SW 1271 (cell line): ENCODE measurements at places on chromosomes 11 and 22.

GRCh38 chr11:3058753-3059664 is 1.8 kb upstream of the CARS1 start:
- peak; percentile 42 for DNase-seq

DNA sequence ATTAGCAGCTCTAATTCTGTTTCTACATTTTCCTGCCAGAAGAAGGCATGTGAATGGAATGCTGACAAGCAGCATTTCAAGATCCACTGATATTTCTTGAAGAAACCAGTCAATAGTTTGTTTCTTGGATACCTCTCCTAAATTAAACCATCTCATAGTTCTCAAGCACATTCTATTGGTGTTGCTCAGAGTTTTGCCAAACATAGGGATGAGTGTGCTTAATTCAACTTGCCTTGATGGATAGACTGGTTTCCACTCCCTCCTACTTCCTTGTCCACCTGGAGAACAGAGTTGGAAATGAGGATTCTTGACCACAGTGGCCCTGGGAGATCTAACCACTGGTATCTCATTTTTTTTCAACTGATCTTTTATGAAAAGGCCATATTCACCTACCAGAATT is 29.8 kb upstream of the DDX10 start:
- no peak for DNase-seq

DNA sequence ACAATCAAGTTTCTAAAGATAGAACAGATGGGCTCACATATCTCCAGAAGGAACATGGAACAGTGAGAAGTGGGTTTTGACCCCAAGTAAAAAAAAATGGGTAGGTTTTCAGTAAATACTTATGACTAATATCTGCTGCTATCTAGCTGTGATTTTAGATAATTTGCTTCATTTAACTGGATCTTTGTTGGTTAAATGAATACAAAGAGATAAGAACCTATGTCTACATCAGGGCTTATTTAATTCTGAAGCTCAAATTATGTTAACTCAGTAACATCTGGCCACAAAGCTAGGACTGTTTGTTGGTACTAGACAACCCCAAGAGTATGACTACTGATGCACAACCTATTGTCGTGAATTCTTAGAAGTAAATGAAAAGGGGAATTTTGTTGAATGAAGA is 144.4 kb upstream of the SESN3 start:
- DNase-seq: no peak

- no peak for DNase-seq
Observed at GRCh38 chr11:25615069-25615468, 716.9 kb upstream of the ANO3 start.

- DNase-seq: no peak
Observed at GRCh38 chr11:113906516-113906915, 1.9 kb downstream of the HTR3B start.

GRCh38 chr22:50190182-50190940 is 4.6 kb downstream of the TRABD start:
- DNase-seq: no peak

GRCh38 chr22:36350751-36351594 is 36.8 kb downstream of the MYH9 start:
- DNase-seq: no peak

DNA sequence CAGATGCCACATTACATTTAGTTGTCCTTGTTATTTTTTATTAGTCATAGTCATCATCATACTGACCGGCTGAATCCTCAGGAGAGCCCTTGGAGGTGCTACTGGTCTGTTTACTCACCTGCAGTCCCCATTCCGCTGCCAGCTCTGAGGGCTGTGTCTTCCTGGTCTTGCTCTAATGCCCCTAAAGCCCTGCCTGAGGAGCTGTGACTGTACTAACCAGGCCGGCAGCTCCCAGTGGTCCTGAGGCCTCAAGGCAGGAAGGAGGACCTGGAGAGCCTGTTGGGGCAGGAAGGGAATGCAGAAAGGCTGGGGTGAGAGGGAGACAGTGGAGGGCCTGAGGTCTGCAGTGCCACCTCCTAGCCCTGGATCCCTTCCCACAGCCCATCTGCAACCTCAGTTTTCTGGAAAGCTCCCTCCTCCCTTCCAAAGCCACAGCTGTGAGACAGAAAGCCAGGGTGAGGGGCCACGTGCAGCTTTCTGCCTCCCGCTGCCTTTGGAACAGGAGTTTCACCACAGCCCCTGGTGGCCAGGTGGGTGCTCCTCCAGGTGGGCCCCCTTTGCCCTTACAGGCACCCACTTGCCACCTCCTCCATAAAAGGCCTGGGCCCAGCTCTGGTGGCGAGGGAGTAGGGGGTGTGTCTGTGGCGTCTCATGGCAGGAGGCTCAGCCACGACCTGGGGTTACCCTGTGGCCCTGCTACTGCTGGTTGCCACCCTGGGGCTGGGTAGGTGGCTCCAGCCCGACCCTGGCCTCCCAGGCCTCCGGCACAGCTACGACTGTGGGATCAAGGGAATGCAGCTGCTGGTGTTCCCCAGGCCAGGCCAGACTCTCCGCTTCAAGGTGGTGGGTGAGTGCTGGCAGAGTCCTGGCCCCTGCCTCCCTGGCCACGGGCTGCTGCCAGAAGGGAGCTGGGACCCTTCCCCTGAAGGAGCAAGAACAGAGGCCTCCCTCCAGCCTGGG is at the start of gene ZP1:
Gene ZP1, plus strand, starts transcription at position 632 of the 960 bp plus-strand sequence. Its CDS starts 20 bp downstream, at position 652.
- no peak for DNase-seq

DNA sequence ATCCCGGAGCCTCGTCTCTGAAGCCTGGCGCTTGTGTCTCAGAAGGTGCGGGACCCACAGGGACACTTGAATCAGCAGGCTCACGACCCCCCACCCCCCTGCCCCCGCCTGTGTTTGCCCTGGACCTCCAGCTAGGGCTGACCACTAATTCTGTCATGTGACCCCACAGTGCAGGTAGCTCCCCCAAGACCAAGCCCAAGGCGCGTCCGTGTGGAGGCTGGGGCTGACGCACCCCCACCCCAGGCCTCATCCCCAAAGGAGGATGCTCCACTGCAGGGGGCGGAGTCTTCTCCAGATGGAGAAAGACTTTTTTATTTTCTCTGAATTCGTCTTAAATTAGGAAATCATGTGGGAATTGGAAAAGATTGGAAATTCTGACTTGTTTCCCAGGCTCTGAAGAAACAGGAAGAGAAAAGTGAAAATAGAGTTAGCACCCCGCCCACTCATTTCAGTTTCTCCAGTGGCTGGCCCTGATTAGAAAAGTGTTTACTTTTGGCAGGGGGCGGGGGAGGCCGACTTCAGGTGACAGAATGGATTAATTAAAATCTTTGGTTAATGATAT is 1.0 kb upstream of the RELA start:
- DNase-seq: no peak

GRCh38 chr11:636511-637332 is at the start of gene DRD4:
DRD4 (plus strand) TSS chr11:637269; CDS start chr11:637305, 36 bp downstream.
- DNase-seq: no peak

- DNase-seq: no peak
Observed at GRCh38 chr11:102414559-102414958, 38.0 kb downstream of the TMEM123 start.

DNA sequence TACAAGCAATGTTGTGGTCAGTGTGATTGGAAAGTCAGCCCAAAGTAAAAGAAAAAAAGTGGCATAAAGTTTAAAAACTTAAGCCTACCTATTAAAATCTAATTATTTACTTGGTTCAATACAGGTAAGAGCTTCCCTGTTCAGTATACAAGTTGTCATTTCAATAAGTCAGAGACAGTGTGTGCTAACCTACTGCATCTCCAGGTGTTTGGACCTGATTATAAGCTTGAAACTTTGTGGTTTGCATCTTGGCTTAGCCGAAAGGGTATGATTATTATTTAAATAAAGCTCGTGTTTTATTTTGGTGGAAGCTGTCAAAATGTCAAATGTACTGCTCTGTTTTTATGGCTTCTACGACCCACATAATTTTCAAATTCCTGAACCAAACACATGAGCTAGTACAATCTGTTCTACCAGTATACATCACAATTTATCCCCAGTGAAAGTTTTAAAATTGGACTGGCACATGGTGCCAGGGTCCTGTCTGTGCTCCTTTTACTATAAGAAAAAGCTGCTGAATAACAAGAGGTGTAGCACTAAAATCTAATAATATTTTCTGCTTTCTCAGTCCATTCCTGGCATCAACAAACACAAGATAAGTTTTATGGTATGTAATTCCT is 103.9 kb upstream of the ANO3 start:
- DNase-seq: no peak

DNA sequence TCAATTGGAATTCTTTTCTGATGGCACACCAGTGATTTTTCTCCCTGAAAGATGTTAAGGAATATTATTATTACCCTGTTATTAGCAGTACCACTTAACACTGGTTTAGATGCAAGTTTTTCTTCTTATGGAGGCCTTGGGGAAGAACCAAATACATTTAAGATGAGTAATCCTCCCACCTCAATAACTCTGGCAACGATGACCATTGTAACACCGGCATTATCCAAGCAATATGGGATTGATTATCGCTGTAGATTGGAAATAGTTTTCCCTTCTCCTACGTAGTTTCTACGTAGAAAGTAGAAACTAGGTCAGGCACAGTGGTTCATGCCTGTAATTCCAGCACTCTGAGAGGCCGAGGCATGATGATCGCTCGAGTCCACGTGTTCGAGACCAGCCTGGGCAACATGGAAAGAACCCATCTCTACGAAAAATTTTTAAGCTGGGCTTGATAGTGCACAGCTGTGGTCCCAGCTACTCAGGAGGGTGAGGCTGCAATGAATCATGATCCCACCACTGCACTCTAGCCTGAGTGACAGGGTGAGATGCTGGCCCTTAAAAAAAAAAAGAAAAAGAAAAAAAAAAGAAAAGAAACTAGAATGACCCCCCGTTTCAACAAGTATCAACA is 45.5 kb downstream of the PACSIN2 start:
- DNase-seq: no peak

DNA sequence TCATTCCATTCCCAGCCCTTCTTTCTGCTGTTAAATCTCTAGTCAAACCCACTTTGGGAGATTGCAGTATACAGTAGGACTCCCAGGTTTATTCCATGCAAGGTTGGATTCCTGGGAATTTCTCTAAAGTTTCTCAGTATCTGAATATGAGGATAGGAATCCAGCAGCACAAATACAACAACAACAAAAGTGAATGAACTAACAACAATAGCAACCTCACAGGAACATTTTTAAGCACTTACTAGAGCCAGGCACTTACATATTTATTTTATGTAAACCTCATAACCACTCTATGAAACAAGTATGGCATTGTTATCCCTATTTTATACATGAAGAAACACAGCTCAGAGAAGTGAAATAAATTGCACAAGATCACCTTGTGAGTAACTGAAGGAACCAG is 1.9 kb downstream of the MMP7 start:
- DNase-seq: no peak

DNA sequence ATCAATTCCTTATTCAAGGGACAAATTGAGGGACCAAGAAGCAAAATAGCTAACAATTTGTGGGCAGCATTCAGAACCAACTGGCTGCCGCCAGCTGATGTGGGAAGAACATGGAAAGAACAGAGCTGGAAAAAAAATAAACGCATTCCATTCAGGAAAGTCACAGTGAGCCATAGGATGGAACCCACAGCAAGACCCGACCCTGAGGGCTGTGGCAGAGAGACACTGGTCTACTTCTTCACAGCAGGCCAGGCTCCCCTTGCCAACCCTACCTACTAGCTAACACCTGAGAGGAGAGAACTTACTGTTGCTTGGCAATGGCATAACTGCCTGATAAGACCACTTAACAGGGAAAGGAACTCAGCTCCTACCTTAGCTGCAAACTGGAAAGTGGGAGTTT is 123.5 kb upstream of the APOA1 start:
- DNase-seq: peak; percentile 32

GRCh38 chr11:68412593-68413475 is 47.7 kb upstream of the PPP6R3 start:
- DNase-seq: no peak

GRCh38 chr11:22115470-22116029 is 77.3 kb upstream of the ANO5 start:
- no peak for DNase-seq

DNA sequence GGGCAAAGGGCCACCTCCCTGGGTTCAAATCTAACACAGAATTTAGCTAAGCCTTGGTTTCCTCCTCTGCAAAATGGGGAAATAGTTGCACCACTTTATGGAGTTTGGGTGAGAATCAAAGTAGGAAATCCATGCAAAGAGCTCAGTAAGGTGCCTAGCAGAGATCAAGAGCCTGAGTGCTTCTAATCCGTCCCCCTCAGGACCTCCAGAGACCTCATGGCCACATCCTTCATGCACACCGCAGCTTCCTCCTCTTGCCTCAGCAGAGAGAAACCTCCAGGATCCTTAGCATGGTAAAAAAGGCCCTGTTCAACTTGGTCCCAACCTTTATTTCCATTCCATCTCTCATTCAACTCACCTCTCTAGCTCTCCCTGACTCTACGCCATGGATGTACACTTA is 37.8 kb upstream of the NAV2 start:
- DNase-seq: no peak

DNA sequence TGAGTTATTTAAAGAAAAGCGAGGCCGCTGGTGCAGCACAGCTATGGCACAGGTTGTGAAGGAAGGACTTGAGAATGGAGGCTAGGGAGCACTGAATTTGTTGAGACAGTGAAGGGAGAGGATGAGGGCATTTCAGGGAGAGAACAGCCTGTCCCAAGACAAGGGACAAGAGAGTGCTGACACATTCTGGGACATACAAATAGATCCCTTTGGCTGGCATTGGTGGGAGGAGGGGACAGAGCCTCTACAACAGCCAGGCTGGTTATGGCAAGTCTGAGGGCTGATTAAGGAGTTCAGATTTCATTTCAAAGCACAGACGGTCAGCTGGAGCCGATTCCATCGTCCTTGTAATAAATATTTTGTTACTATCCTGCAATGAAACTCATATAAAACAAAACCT is 1.7 kb upstream of the SLC29A2 start:
- no peak for DNase-seq

DNA sequence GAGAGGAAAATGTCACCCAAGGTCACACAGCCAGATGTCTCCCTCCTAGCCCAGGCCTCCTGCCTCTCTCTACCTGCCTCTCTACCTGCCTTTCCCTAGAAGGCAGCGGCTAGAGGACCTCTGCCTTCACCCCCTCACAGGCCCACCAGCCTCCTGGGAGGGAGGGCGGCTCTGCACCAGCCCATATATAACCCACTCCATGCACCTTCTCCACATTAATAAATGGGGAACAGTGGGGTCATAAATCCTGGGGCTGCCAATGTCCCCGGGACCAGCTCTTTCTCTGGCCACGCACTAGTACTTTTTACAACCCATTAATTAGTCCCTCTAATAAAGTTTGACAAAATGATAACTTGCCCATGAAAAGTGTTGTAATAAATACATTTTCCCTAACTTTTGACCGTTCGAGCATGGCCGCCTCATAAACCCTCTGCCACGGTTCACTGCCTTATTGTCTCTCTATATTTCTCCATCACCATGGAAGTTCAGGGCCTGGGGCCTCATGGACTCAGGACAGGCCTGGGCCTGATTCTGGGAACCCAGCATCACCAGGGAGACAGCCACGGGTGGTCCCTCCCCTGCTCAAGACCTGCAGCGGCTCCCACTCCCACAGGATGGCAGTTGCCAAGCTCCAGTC is 102.1 kb downstream of the MN1 start:
- DNase-seq: no peak

DNA sequence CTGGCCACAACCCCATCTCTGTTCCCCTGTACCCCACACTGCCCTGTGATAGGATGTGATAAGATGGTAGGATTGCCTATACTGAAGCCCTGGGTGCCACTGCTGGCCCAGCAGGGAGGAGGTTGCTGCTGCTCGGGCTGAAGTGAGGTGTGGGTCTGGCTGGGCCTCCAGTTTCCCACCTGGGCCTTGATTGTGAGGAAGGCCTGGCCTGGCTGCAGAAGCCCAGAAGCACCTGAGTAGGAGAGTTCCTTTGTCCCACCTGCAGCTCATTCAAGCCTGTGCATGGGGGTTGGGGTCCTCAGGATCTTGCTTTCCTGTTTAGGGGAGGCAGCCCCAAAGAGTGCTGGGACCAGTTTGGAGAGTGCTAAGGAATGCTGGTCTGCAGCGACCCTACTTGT is 3.3 kb downstream of the ST3GAL4 start:
- DNase-seq: no peak
